Activated CD4-positive, alpha-beta T cell treated with anti-CD3 and anti-CD28 coated beads for 1 hour (primary cell): ENCODE measurements at places on chromosomes 12 and 14.

DNA sequence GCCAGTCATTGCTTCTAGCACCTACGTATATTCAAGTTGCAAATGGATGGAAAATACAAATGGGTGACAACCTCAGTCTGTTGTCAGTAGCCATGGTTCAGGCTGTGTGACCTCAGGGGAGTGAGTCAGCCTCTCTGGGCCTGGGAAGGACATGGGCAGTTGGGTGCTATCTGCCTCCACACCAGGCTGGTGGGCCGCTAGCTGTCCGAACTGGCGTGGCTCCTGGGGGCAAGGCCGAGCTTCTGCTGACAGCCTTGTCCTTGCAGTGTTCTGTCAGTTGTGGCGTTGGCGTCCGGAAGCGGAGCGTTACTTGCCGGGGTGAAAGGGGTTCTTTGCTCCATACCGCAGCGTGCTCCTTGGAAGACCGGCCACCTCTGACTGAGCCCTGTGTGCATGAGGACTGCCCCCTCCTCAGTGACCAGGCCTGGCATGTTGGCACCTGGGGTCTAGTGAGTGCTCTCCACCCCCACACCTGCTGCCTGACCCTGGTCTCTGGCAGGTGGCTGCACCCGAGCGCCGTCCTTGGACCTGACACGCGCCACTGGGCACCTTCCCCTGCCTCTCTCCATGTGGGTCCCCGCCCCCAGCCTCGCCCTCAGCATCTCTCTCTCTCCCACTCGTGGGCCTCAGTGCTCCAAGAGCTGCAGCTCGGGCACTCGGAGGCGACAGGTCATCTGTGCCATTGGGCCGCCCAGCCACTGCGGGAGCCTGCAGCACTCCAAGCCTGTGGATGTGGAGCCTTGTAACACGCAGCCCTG, 17.1 kb downstream of the PAPLN start:
- no peak for DNase-seq

GRCh38 chr12:64701283-64701682, 57.9 kb downstream of the GNS start:
- no peak for DNase-seq

- no peak for DNase-seq
These were observed 1.7 kb downstream of the ARHGAP5 start for GRCh38 chr14:32078858-32079216.

GRCh38 chr12:61514016-61514415, 746.2 kb upstream of the USP15 start:
- DNase-seq = no peak

DNA sequence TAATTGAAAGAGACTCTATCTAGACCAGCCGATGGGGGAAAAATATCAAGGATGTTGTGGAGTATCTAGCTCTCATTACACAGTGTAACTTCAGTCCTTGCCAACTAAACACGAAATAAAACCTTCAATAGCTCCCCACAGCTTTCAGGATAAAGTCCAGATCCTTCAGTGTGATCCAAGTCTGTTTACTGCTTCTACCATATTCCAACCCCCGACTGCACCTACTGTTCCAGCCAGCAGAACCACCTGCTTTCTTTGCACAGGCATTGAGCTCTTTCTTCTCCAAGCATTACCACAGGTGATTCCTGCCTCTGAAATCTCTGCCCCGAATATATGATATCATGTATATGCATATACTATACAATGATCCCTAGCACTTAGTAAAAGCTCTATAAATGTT, 2.2 kb upstream of the LRRC23 start:
- no peak for DNase-seq

DNA sequence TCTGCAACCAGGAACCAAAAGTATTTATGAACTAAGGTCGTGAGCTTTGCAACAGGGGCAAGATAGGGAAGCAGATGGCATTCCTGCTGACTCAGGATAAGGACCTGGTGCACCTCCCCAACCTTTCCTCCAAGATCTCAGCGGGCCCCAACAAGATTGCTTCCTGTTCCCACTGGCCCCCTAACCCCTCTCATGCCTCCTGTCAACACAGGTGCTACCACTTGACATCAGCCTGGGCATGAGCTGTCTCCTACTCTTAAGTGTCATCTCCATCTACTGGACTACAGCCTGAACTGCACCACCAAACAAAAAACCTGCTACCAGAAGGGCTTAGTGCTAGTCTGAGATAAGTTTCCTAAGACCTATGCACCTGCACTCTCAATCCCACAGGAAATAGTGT, 32.7 kb downstream of the MED6 start:
- no peak for DNase-seq

- DNase-seq = no peak
These were observed 215.0 kb downstream of the KIF26A start for GRCh38 chr14:104353221-104353920.

- DNase-seq = no peak
These were observed 74.1 kb downstream of the PPP2R5C start for GRCh38 chr14:101835566-101835965.

- DNase-seq = no peak
These were observed 22.9 kb downstream of the SYNE3 start for GRCh38 chr14:95493503-95493902.

DNA sequence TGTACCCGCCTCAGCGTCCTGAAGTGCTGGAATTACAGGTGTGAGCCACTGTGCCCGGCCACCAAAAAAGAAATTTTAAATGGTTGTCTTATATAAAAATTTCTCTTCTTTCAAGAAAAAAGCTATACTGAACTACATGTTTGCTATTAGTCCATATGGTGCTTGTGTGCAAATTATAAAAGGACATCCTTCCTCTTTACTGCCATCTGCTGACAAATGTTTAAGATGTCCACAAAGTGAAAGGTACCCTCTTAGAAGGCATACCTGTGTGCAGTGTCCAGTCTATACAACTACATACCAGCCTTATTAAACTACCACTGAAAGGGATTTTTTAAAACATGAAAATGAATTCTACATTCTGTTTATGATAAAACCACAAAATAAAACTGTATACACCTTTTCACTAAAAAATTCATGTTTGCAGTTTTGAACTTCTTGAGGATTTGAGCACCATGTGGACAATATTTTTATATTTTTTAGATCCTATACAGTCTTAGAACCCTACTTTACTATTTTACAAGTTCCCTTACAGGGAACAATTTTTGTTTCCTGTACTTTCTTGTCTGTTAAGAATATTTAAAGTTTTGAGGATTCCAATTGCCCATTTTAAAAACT, 32.8 kb upstream of the TOMM20L start:
- DNase-seq = no peak

DNA sequence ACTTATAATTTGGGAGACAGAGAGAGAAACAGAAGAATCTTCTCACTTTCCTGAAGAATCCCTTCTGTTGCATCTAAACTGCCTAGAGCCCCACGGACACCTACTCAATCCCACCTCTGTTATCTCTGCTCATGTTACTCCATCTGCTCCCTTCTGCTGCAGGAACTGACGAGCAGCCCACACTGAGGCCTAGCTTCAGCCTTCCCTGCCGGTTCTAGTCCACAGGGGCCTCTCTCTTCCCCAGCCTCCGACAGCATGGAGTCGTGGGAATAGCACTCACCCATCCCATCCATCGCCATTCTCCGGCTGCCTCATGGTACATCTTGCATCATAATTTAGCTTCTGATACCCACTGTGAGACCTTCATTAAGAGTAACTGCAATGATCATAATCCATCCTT, 4.0 kb downstream of the RAB15 start:
- DNase-seq = no peak

DNA sequence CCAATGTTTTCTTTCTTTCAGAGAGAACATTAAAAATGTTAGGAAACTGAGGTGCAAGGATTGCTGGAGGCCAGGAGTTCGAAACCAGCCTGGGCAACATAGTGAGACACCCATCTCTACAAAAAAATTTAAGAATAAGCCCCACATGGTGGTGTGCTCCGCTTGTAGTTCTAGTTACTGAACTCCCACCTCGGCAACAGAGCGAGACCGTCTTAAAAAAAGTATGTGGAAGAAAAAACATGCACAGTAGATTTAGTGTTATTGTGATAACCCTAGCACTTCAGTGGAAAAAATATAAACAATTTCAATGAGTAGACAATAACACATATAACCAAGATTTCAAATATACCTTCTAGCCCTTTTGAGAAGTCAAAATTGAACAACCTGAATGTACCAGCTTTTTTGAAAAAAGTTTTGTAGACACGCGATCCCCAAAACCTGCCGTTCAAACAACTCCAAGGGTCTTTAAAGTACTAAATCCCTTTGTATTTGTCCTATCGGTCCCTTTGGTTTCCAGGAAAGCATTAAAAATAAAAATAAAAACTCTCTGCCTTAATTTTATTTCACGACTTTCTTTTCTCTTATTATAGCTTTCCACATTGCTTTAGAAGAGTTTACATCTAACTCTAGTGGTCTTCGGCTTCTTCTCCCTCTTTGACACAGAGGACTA, 1.0 kb upstream of the ANO6 start:
- DNase-seq = no peak

GRCh38 chr14:62053188-62053587, 291.0 kb downstream of the SNAPC1 start:
- no peak for DNase-seq

GRCh38 chr12:92294676-92295440, 149.2 kb upstream of the BTG1 start:
- no peak for DNase-seq

GRCh38 chr12:48001505-48002413, 2.5 kb downstream of the COL2A1 start:
- DNase-seq = no peak
